Stimulated activated CD8-positive, alpha-beta memory T cell treated with anti-CD3 and anti-CD28 coated beads, Interleukin-12 subunit alpha, Interleukin-12 subunit beta, amount 100 ng/mL, for 4 hours (primary cell): ENCODE measurements at places on chromosomes 2 and 18.

DNA sequence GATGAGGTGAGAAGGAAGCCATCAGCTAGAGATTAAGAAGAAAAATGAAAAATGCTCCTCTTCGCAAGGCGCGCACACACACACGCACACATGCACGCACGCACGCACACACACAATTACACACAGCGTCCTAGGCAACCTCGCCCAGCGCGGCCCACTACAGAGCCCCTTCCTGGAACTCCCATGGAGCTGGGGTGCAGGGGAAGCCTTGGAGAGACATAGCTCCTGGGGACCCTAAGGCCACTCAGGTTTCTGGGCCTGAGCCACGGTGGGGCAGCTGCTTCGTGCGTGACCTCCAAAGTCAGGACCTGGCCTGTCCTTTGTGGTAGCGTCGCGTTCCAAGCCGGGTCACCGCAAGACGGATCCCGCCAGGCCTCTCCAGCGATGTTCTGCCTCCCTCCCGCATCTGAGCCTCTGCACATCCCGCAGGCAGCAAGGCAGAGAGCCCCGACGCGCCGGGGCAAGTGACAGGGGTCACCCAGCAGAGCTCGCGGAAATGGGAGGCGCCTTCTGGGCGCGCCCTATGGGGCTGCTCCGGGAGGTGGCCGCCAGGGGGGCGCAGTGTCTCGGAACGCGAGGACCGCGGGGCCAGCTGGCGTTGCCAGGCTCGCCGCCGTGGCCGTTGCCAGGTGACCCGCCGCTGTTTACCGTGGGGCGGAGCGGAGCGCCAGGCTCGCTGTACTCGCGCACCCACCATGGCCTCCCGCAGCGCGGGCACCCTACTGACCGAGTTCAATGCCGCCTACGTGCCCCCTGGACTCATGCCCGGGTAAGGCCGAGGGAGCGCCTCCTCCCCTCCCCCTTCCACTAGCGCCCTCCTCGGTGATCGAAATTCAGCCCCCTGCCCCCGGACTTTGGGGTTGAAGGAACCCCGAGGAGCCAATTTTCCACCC lies 79.0 kb downstream of the CIB4 start:
- DNase-seq, result no peak

GRCh38 chr2:239370876-239371725 lies 29.7 kb downstream of the HDAC4 start:
- DNase-seq, result no peak

DNA sequence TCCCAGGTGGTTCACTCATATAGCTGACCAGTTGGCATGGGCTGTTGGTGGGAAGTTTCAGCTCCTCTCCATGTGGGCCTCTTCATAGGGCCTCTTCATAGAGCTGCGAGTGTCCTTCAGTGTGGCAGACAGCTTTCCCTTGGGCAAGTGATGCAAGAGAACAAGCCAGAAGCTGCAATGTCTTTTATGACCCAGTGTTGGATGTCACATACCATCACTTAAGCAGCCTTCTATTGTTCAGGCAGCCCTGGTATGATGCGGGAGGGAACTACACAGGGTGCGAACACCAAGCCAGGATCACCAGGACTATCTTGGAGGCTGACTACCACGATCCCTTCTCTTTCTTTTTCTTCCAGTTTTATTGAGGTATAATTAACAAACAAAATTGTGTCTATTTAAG lies 126.5 kb upstream of the ITGA6 start:
- no peak for DNase-seq

- DNase-seq, result no peak
These were observed 138.2 kb downstream of the SH3RF3 start for GRCh38 chr2:109266998-109267854.

GRCh38 chr18:13712400-13713131 lies 13.8 kb downstream of the FAM210A start:
- DNase-seq, result no peak

DNA sequence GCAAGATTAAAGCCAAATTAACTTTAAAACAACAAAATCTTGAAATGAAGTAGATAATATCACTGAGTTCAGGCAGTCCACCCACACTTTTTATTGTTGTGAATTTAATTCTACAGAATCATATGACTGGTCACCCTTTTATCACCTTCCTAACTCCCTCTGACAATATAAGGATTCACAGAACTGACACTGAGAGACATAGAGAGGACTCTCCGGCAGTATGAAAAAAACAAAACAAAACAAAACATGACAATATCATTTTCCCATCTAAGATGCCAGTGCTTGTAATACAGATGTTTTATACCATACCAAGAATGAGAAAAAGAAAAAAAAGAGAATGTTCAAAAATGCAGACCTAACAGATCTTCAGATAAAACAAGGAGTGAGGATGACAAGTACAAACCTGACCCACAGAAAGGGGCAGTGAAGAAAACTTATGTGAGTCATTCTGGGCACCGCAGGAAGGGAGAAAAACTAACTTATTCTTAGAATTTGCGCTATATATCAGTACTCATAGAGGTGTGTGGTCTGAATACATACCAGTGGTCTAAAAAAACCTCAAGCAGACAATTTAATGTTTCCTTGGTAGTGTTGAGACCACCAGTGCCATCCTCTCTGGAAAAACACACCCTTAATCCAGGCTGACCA lies 136.6 kb downstream of the ZAP70 start:
- DNase-seq, result no peak
